H54 (cell line): ENCODE measurements at places on chromosomes 7 and 10.

DNA sequence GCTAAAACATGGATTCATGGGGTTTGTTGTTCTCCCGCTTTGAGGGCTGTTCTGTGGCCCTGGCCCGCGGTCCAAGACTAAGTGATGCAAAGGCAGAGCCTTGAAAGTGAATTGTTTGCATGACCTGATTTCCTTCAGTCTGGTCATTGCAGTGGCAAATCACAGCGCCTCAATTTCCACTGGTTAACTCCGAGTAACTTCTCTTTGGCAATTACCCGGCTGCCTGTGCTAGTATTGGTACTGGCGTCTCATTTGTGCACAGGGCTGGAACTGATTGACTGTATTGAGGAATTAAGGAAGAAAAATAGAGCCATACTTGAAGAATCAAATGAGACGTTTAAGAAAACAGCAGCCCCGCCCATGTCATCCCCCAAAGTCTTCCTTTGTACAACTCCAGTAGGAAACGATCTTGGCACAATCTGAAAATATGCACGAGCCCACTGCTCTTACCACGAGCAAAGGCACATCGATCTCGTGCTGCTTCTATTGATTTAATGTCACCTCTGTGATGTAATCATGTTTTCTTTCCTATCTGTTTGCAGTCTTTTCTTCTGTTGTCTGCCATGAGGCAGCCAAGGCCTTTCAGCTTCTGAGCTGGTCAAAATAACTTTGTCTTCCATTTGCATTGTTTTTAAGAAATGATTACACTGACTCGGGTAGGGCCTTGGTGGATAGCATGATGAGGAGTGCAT lies 60.6 kb upstream of the SHH start:
- DNase-seq, result no peak

DNA sequence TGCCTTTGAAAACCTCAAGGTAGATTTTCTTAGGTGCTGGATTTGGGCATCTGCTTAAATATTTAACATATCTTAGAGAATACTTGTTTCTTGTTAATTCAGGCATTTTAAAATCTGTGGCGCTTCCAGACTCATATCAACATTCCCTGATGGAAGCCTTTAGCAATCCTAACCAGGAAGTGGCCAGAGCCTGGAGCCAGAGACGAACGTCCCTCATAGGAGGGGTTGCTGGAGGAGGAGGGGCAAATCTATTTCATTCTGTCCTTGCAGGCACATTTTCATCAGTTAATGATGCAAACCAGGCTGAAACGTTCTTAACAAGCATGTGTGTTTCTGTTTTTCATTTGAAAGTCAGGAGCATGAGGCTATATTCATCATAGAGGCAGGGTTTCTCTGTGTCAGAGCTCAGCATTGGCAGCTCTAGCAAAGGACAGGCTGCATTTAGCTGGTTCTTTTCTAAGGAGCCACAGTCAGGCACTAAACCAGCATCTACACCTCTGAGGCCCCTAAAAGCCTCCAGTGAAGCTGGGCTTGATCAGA lies 17.8 kb upstream of the IFIT2 start:
- no peak for DNase-seq

- no peak for DNase-seq
These were observed 74.2 kb downstream of the ZRANB1 start for GRCh38 chr10:125016123-125016522.

DNA sequence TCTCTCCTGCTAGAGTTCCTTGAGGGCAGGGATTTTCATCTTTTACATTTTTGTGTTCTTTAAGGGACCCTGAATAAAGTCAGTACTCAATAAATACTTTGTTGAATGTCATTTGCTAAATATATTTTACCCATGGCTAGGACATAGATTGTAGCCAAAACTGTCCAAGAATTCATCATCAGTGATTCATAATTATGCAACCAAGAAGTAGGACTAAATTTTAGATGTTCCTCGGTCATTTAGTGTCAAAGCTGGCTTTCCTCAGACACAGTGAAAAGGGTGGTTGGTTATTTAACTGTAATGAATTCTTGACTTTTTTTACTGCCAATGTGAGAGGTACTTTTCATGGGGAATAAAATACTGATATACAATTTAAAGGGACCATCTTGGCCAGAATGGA lies 3.3 kb downstream of the NUDT13 start:
- no peak for DNase-seq

DNA sequence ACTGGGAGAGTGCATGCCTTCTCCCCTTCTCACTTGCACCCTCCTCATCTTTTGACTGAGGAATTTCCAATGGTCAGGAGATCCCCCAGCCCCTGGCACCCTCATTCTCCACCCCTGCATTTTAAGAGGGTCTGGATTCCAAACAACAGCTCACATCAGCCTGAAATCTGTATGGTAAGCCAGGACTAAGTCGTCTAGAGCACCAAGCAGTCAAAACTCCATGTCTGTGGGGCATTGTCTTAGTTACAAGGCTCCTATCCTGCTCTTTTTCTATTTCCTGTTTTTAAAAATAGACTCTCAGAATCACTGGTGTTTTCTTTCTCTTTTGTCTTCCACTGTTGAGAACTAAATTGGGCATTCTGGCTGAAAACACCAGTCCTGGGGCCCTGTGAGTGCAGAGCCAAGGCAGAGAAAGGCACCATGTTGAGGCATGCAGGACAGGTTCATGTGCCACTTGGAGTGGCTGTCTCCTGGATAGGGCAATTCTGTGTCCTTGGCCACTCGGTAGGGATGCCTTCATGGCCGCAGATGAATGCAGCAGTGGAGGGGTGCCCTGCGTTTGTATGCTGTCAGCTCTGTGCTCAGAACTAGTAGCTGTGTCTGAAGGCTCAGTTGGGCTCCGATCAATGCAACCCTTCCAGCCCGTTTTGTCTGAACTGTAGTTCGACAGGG lies 216.6 kb upstream of the YAE1 start:
- no peak for DNase-seq

GRCh38 chr7:97011536-97012364 lies 6.4 kb downstream of the DLX6 start:
- no peak for DNase-seq

DNA sequence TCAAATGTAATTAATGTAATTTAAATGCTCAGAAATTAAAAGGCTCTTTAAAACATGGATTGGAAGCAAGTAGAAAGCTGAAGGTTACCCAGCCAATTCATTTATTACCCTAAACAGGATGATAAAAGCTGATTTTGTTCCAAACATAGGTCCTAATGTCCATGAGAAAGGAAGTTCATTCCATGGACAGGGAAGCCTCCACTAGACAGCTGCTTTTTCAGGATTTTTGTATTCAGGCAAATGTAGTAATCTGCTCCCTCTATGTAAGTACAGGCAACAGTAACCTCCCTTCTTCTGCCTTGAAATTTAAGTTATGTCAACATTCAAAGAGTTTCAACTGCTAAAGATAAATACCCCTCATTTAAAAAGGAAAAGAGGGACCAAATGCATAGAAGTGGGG lies 123.0 kb upstream of the WNT16 start:
- no peak for DNase-seq

GRCh38 chr7:132113536-132114371 lies 462.5 kb downstream of the PLXNA4 start:
- DNase-seq, result no peak

DNA sequence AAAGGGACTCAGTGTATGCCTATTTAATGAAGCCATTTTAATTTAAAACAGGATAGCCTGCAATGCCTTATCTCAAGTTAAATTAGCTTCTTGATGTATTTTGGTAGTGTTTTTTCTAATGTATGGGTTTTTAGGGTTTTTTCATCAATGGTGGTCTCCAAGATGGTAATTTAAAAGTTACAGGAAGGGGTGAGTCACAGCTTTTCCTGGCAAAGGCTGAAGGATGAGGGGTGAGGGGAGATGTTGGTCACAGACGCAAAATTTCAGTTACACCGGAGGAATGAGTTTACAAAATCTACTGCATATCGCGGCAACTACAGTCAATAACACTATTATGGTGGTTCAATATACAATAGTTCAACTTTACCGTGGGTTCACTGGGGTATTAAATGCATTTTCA lies 31.6 kb downstream of the CCDC3 start:
- no peak for DNase-seq

GRCh38 chr7:128053023-128053422 lies 21.8 kb upstream of the LRRC4 start:
- no peak for DNase-seq

DNA sequence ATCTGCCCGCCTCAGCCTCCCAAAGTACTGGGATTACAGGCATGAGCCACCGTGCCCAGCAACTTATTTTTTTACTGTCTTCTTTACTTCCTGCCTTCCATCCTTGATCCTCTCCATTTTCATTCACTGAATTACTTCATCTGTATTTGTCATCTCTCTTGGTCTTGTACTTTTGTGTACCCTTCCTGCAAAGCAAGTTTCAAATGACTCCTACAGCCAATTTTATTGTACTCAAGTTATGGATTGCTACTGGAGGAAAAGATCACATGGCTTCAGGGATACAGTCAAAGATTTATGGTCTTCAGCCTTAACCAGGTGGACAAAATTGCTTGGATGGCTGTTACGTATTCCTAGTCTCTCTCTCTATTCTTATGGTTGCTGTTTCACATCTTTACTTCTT lies 22.6 kb downstream of the SEPTIN7 start:
- DNase-seq, result no peak

- no peak for DNase-seq
These were observed 87.5 kb downstream of the ANKRD7 start for GRCh38 chr7:118312051-118312450.

DNA sequence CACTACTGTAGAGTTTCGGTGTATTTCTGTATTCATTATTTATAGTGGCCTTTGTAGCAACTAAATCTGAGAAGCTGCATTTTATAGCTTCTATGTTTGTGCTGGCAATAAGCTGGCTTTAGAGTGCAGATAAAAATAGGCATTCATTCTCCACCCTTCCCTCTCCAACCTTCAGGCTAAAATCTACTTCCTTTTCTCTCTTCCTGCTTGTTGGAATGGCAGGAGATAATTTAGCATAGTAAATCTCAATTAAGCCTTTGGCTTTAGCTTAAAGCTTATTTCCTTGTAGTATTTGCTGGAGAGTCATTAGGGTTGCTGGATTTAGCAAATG lies 58.5 kb downstream of the CPVL start:
- DNase-seq, result no peak

DNA sequence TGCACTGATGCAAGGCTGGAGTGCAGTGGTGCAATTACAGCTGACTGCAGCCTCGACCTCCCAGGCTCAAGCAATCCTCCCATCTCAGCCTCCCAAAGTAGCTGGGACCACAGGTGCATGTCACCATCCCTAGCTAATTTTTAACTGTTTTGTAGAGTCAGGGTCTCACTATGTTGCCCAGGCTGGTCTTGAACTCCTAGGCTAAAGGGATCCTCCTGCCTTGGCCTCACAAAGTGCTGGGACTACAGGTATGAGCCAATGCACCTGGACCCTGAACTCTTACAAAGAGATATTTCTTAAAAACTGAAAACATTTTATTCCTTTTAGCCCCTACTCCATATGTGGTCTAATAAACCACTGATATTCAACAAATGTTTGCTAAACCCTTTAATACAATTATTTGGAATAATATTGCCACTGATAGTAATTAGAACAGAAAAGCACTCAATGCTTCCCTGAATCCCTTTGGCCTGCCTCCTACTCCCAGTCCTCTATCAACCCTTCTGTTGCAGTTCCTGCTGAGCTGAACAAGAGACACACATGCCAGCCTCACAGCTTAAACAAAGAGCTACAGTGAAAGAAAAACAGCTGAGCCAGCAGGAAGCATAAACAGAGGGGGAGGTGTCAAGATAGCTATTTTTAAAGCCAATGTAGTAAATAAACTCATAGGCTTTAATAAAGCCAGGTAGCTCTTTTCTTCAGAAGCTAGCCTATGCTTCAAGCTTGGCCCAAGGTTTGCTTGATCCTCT lies 7.0 kb upstream of the GNAI1 start:
- DNase-seq, result no peak

GRCh38 chr10:14261336-14261735 lies 69.4 kb downstream of the FRMD4A start:
- DNase-seq, result no peak

DNA sequence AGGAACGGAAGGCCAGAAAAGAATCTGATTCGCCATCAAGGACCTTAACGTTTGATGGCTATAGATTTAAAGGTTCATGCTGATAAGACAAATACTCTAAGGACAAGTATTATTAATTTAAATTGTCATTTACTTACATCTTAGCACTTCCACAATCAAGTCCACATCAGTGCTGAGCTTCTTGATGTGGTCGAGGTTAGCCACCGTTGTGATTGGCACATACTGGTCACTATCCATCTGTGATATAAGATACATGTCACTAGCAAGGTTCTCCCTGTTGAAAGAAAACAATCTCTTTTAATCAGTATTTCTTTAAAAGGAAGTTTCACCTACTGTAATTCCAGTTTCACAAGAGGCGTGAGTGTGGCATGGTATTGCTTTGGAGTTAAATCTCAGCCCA lies 88.7 kb downstream of the LARP4B start:
- no peak for DNase-seq

GRCh38 chr10:110163841-110164240 lies 43.6 kb upstream of the MXI1 start:
- no peak for DNase-seq

GRCh38 chr7:115679976-115680375 lies 350.6 kb downstream of the TFEC start:
- DNase-seq, result no peak

DNA sequence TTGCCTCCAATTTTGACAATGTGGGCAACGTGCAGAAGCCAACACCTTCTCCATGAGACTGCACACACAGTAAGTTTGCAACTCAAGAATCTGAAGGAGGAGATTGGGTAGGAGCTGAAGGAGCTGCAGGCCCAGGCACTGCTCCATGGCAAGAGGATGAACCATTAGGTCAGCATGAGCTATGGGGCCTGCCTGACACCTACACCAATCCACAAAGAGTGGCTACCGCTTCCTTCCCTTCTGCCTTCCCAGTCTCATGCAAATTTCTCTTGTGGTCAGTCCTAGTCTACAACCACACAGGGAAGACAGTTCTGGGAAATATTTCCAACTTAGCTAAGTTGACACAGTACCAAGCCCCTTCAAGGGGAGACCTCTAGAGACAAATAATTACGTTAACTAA lies 142.0 kb upstream of the ADO start:
- DNase-seq, result no peak
